Activated T-cell treated with anti-CD3 and anti-CD28 coated beads, Interleukin-2, amount 50 U/mL, for 24 hours (primary cell): ENCODE measurements at places on chromosomes 2 and 18.

- no peak for DNase-seq
Measured at GRCh38 chr2:70469435-70469834, 84.2 kb downstream of the TGFA start.

GRCh38 chr2:134499307-134499926, 219.4 kb downstream of the TMEM163 start:
- DNase-seq, result no peak

GRCh38 chr2:30710461-30710860, 96.8 kb downstream of the CAPN13 start:
- DNase-seq, result no peak

DNA sequence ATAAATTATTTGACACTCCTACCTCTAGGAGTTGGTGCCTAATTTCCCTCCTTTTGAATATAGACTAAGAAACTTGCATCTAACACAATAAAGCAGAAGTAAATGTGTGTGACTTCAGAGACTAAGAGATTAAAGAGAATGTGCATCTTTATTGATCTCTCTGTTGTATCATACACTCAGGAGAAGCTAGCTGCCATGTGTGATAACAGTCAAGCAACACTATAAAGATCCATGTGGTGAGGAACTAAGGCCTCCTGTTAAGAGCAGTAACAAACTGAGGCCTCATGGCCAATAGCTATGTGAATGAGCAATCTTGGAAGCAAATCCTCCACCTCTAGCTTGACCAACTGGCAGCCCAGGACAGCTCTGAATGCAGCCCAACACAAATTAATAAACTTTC, 3.4 kb downstream of the FANCL start:
- DNase-seq, result no peak

GRCh38 chr2:206657087-206657486, 14.8 kb downstream of the FAM237A start:
- no peak for DNase-seq

GRCh38 chr2:199987586-199987985, 32.2 kb downstream of the MAIP1 start:
- no peak for DNase-seq

DNA sequence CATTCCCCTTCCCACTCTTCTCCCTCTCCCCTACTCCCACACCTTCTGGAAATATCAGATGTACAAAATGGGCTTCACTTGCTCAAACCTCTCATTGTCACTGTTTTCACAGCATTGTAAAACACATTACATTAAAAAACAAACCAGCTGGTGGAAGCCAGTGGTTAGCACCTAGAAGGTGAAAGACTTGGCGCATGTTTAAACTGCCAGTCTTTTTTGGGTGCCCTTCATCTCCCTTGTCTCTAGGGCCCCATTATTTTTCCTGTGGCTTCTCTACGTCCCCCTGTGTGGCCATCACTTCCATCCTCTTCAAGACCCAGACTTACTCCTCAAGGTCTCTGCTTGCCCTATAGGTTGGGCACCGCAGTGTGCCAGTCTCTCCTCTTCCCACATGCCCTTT, 34.9 kb downstream of the MGAT5 start:
- no peak for DNase-seq

DNA sequence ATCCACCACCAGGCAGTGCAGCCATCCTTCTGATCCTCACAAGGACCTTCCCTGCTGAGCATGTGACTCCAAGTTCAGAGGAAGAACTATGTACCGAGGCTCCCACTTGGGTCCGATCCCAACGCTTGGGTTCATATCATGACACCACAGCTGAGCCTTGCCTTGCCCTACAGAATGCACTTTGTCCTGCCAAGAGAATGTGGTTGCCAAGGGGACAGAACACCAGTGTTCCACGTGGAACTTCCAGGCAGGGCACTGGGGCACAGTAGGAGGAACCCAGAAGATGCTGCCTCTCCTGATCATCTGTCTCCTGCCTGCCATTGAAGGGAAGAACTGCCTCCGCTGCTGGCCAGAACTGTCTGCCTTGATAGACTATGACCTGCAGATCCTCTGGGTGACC, at the start of gene TEX51:
Gene TEX51, plus strand, starts transcription at position 255 of the 400 bp plus-strand sequence. Its CDS starts 29 bp downstream, at position 284.
- DNase-seq, result no peak

DNA sequence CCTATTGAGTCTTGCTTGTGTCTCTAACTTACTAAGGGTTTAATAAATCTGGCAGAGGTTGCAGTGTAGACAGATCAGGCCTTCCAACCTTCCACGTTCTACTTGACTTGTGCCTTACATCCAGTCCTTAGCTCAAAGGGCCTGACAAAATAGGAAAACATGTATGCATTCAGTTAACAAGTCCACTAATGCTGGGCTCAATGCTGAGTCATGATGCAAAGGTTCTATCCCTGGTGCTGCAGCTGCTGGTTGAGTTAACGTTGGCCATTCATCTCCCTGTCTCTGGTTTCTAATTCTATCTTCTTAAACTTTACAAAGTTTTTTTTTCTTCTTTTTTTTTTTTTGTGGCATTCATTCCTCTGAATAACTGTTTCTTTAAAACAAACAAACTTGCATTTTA, 46.3 kb upstream of the ITGB6 start:
- DNase-seq, result no peak

DNA sequence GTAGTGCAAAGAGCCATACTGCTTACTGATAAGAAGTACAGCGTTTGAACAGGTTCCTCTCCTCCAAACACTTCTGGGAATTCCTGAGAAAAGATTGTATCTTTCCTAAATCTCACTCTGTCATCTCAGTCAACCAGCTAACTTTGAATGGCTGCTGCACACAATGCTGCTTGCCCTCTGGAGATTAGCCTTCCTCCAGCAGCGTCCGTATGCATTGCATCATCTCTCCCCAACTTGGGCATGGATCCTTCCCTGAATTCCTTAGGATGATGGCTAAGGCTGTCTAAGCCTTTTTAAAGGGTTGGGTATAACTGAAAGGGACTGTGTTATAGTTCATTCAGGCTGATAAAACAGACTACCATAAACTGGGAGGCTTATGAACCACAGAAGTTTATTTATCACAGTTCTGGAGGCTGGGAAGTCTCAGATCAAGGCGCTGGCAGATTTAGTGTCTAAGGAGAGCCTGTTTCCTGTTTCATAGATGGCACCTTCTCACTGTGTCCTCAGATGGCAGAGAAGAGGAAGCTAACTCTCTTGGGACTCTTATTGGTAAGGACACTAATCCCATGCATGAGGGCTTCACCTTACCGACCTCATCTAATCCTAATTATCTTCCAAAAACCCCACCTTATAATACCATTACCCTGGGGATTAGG, 105.3 kb downstream of the PAX3 start:
- no peak for DNase-seq

GRCh38 chr2:46857871-46858701, 57.5 kb downstream of the MCFD2 start:
- no peak for DNase-seq

GRCh38 chr18:23226930-23227725, 91.8 kb downstream of the CABLES1 start:
- no peak for DNase-seq

- DNase-seq, result no peak
Measured at GRCh38 chr2:155273323-155273722, 574.8 kb downstream of the KCNJ3 start.

DNA sequence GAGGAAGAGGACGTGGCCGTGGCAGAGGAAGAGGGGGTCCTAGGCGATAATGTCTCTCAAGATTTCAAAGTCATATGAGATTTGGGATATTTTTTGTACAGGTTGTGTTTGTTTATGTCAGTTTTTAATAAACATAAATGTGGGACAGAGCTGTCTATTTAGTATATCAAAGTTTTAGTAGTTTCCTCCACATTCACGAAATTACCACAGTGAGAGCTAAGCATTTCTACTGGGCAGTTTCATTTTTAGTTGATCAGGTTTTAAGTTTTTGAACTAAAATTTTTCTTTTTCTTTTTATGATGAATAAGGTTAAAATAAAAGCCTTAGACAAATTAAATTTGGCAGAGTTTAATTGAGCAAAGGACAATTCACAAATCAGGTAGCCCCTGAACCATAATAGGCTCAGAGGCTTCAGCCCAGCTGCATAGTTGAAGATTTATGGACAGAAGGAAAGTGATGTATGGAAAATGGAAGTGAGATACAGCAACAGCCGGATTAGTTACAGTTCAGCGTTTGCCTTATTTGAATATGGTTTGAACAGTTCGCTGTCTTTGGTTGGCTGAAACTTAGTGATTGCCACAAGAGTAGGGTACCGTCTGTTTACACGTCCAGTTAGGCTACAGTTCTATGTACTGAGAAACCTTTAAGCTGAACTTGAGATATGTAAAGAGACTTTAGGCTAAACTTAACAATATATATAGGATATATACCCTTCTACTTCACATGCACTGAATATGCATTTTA, 17.1 kb downstream of the SNRPD1 start:
- no peak for DNase-seq

DNA sequence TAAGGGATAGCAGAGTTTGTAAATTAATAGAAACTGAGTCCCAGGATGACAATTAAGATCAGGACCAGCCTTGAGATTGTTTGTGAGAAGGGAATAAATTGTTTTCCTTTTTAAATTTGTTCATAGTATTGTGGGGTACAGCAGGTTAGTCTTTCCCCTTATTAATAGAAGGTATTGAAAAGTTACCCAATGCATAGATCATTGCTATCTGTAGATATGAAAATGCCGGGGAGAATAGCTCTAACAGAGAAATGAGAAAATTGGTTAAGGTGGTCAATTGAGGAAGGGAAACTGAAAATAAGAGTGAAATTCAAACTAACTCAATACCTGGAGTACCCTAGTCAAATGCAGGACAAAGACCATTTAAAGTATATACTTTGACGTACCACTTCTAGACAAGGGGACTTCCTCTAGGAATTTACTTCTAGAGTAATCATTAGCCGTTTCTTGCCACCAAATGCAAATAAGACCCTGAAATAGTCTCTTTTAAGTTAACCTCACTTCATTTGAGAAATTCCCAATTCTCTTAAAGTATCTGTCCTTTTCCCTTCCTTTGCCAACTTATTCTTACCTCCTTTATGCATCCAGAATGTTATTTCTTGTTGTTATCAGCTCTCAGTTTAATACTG, 1224.4 kb upstream of the LRRTM1 start:
- no peak for DNase-seq

- no peak for DNase-seq
Measured at GRCh38 chr2:147214914-147215313, 629.9 kb upstream of the ACVR2A start.

GRCh38 chr2:231684314-231685223, 23.8 kb upstream of the PTMA start:
- DNase-seq, result no peak

DNA sequence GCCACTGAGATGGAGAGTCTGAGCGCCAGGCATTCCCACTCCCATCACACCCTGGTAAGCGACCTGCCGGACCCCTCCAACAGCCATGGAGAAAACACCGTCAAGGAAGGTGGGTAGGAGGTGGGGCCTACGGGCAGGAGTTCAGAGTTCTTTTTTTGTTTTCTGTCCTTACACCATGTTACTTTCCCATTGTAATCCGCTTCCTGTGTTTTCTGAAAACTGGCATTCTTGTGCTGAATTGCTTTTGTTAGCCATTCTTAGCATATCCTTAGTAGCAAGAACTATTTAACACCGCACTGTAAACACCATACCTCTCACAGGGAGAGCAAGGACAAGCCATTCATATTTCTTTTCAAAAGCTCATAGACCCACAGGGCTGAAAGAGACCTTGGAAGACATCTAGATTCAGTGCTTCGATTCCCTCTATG, 46.2 kb downstream of the UNC80 start:
- no peak for DNase-seq

GRCh38 chr2:56671973-56672569, 488.3 kb downstream of the CCDC85A start:
- DNase-seq, result no peak

- no peak for DNase-seq
Measured at GRCh38 chr2:61356958-61357350, 113.9 kb downstream of the USP34 start.

DNA sequence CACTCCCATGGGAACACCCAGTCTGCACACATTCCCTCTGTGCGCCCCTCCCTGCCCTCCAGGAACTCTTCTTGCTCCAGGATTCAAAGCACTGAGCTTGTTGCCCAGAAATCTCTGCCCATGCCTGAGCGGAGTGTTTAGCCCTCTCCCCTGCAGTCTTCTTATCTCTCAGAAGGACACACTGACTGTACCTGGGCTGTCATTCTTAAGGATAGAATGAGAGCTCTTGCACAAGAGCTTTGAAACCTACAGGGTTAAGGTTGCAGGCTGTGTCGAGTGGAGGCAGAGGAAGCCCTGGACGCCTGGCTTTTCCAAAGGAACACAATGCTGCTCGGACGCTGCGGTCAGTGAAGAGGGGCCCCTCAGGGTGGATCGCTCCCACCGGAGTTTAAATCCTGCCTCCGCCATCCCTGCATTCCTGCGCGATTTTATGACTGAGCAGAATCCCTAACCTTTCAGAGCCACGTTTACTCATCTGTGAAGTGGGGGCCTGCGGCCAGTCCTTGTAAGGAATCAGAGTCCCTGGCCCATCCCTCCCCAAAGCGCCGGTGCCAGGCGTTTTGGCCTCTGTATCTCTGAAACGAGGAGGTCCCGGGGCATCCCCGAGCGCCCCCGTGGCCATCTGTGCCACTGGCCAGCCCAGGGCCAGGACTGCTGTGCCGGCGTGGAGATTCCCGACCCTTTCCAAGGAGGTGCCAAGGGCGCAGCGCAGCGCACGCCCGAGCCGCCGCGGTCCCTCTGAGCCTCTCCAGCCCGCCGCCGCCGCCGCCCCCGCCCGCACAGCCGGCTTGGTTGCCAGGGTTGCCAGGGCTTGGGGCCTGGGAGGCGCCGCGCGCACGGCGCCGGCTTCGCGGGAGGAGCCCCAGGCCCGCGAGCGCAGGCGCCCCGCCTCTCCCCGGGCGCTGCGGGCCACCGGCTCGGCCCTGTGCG, 58.9 kb downstream of the FAM168B start:
- no peak for DNase-seq

GRCh38 chr2:220370764-220371163, 743.3 kb downstream of the SLC4A3 start:
- DNase-seq, result no peak

- DNase-seq, result peak; percentile 64
Measured at GRCh38 chr2:220687231-220687843, 884.8 kb downstream of the EPHA4 start.

DNA sequence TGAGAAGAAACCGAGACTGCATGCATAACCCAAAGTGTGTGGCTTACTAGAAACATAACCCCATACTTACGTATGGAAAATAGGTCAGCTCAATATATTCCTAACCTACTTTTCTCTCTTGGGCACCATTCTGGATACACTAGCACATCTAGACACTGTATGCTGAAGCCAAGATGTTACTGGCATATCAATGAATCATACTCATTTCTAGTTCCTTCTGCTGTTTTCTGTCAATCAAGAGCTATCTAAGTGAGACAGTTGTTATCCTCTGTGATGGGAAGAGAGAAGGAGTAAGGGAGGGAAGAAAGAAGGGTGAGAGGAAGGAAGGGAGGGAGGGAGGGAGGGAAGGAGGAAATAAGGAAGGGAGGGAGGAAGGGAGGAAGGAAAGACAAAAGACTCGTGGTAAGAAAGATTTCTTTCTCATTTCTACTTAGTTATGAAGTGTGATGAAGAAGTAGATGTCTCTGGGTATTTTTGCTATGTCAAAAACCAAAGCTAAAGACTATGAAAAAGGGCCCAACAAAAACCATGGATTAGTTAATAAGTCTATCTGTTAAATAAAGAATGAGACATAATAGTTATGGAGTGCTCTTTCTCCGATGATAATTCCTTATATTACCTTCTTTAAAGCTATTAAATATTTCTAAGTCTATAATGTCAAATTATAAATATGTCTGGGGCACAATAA, 248.4 kb downstream of the ZNF521 start:
- DNase-seq, result no peak

- no peak for DNase-seq
Measured at GRCh38 chr2:186348200-186348599, 137.9 kb upstream of the ZC3H15 start.

GRCh38 chr18:27412556-27412955, 227.4 kb upstream of the CHST9 start:
- DNase-seq, result no peak
